ENCODE measurements at places on chromosomes 5 and 9.
A peak's percentile ranks its signal among the peaks of the same experiment; 100 is the strongest.

GRCh38 chr9:21506626-21507482 lies 24.7 kb upstream of the IFNE start:
- DNase-seq = no peak

- no peak for DNase-seq
These were observed 99.5 kb downstream of the NDUFAF2 start for GRCh38 chr5:61044545-61044944.

- peak; percentile 47 for DNase-seq
These were observed 43.3 kb downstream of the ACTL7B start for GRCh38 chr9:108812396-108813025.

DNA sequence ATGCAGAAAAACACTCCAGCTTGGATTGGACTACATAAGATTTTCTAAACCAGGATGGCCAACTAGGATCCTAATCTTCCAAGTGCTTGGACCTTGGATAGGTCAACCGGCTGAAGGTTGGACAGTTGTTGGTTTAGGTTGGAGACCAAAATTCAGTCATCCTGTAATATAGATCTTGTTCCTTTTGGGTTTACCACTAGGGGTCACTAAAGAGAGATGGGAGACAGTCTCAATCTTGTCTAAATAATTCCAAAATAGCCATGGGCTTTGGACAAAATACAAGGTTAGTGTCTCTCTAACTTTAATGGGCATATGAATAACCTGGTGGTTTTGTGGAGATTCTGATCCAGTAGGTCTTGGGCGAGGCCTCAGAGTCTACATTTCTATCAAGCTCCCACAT lies 148.7 kb upstream of the ERCC6L2 start:
- DNase-seq = no peak

DNA sequence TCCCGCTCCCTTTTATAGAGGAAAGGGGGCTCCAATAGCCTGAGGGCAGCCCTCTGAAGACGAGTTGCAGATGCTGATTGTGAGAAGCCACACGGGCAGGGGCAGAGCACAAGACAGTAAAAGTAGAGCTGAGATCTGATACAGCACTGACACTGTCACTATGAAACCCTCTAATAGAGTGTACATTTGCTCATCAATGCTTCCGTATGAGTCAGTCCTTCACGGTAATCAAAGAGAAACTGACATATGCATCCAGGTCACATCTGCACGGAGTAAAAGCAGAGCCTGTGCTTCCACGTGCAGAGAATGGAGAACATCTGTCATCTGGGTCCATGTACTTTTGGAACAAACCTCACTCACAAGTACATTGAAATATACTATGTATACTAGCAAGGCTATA lies 60.6 kb upstream of the TMEM215 start:
- peak; percentile 39 for DNase-seq

- no peak for DNase-seq
These were observed 38.6 kb downstream of the HTR4 start for GRCh38 chr5:148615644-148616275.

DNA sequence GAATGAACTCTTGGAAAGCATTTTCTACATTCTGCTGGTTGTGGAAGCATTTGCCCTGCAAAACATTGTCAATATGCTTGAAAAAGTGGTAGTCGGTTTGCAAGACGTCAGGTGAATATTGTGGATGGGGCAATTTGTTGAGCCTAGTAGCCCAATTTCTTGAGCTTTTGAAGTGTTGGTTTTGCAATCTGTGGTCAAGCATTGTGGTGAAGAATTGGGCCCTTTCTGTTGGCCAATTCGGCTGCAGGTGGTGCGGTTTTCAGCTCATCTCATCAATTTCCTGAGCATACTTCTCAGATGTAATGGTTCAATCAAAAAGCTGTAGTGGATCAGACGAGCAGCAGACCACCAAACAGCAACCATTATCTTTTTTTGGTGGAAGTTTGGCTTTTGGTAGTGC lies 426.8 kb upstream of the CDH9 start:
- DNase-seq = no peak

DNA sequence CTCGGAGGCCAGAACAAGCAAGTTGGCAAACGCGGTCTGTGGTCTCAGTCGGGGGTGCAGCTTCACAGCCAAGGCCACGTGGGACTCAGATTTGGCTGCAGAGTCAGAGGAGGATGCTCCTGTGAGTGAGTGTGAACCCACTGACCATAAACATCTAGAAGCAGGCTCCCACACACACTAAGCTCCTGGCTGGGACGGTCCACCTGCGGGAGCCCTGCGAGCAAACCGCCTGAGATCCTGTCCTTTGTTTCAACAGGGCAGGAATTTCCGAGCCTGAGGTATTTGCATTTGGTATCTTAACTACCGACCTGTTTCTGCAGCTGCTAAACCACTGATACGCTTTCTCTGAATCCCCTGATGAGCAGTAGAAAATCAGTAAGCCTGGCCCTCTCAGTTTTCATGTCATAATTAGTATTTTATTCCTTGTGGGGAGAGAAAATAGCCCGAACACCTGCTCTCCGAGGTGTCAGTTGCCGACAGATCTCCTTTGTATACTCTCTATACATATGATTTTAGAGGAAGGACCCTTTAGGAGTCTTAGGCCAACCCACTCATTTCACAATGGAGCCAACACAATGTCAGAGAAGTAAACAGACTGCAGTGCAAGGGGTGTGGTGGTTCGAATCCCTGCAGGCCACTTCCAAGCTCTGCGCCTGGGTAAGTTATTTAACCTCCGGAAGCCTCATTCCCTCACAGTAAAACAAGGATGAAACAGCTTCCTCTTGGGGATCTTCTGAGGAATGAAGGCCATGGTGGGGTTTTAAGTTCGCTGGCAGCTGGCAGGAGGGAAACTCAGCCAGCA lies 40.9 kb upstream of the PWWP2A start:
- DNase-seq = peak; percentile 32

DNA sequence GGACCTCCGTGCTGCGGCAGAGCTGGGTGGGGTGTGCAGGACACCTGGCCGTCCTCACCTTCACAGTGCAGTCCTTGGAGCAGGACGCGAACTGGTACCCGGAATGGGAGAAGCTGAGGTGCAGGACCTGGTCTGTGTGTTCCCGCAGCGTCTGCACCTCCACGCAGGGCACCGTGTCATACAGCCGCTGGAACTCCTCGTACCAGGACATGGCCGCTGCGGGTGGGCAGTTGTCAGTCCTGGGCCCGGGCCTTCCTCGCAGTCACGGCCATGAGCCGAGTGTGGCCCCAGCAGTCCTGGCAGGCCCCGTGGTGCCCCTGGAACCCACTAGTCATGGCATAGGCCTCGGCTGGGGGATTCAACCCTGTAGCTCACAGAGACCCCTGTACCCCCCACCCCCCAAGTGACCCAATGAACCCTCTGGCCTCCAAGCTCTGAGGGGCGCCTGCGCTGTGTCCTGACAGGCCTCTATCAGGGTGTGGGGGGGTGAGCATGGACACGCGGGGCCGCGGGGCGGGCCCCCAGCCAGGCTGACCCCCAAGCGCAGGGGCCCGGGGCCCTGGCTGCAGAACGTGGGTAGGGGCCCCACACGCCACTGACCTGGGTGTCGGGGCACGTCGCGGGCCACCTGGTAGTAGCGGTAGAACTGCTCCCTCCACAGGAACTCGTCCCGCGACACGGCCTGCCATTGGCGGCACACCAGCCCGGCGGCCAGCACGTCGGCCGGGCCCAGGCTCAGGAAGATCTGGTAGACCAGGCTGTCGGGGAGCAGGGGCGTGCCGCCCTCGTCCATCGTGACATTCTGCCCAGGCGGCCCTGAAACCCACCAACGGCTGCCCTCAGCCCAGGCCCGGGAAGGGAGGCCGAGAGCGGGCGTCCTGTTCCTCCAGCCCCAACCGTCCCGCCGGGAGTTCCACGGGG lies 987 bp downstream of the FBXW5 start:
- DNase-seq = no peak

All from right hindlimb (tissue), 1 donor.